ENCODE measurements at places on chromosomes 1 and 21.

- no peak for DNase-seq
These were observed 26.2 kb upstream of the C1orf105 start for GRCh38 chr1:172394141-172394751.

- no peak for DNase-seq
These were observed 394.3 kb downstream of the KCNH1 start for GRCh38 chr1:210739627-210740026.

- no peak for DNase-seq
These were observed 26.1 kb upstream of the ZNF496 start for GRCh38 chr1:247357781-247358211.

DNA sequence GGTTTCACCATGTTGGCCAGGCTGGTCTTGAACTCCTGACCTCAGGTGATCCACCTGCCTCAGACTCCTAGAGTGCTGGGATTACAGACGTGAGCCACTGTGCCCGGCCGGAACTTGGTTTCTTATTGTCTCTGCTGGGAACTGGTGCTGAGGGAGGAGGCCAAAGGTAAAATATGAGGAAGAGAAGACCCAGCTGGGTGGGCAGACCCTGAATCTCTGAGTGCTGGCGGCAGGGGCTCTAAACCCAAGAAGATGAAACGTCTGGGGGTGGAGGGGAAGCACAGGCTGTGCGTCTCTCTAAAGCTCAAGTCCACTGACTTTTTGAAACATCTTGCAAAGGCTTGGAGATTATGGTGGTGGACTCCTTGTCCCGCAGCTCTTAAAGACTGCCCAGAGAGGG, 82.0 kb upstream of the TLR5 start:
- no peak for DNase-seq

- no peak for DNase-seq
These were observed 44.0 kb downstream of the ETS2 start for GRCh38 chr21:38849776-38850175.

DNA sequence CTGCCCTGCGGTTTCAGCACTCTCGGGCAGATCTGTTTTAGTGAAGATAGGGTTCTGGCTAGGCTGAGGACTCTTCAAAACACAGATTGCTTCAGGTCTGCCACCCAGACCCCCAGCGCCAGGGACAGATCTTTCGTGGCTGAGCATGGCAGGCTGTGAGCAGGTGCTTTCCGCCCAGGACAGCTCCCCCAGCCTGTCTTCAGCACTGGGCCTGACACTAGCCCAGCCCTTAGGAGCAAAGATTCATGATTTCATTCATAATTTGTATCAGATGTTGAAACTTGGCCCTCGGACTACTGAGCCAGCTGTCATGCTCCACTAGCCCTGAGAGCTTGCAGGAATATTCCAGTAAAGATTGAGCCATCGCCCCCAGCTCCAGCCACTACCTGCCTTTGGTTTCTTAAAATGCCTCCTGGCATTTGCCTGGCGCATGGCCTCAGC, 5.9 kb downstream of the ADPRS start:
- DNase-seq, result no peak

- no peak for DNase-seq
These were observed 99.7 kb upstream of the IRF2BP2 start for GRCh38 chr1:234709473-234710228.

GRCh38 chr1:67888216-67889106, 55.2 kb upstream of the GNG12 start:
- DNase-seq, result no peak

DNA sequence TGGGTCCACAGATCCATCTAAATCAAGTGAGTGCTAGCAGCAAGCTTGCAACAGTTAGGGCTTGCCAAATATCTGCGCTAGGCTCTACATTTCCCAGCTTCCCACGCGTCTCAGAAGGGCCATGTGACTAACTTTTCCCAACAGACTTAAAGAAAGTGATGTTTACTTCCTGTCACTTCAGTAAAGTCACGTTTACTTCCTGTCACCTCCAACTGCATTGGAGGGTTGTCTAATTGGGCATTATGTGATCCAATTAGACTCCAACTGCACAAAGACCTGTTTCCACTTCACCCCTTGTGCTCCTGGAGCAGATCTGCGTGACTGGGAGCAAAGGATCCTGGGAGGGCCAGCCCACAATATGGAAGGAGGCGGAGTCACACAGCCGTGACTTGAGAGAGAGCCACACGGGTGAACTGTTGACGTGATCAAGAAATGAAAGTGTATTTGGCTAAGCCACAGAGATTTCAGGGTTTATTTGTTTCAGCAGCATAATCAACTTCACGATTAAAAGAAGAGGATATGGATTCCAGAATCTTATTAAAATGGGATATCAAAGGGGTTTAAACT, 77.7 kb downstream of the CYYR1 start:
- no peak for DNase-seq

DNA sequence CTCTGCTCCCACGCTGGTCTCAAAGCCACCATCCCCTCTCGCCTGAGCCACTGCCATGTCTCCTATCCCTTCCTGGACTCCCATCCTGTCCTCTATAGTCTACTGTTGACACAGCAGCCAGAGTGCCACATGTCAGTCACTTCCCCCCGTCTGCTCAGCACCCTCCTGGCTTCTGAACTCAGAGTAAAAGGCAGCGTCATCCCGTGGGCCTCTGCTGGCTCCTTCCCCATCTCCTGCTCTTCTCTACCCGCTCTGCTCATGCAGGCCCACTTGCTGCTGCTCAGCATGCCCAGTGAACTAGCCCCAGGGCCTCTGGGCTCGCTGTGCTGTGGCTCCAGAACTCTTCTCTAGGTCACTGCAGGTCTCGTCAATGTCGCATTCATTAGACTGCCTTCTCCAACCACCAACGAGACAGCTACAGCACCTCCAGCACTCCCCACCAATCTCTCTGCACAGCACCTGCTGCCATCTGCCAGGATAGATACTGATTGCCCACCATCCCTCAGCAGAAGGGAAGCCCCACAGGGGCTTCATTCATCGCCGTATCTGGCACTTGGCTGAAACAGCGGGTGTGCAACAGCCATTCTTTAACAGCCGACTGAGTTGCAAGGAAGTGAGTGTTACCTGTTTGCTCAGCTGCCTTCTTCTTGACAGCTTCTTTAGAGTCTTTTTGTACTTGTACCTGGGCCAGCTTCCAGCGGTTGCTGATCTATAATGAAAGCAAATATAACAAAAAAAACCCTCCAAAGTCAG, 11.8 kb upstream of the SRM start:
- DNase-seq, result no peak

- no peak for DNase-seq
These were observed 20.2 kb downstream of the PANK4 start for GRCh38 chr1:2506007-2506860.

DNA sequence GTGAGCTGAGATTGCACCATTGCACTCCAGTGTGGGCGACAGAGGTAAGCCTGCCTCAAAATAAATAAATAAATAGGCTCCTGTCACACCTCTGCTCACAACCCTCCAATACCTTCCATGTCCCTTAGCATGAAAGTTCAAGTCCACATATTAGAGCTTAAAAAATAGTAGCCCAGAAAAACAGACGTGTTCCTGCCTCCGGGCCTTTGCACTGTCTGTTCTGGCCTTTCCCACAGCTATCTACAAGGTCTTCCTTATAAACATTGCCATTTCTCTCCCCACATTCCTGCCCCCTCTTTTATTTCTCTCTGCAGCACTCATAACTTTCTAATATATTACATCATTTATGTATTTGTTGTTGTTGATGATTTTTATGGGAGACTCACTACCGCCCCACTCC, 85.6 kb upstream of the CASZ1 start:
- no peak for DNase-seq

- no peak for DNase-seq
These were observed 4.6 kb upstream of the ETS2 start for GRCh38 chr21:38800924-38801744.

- no peak for DNase-seq
These were observed 15.6 kb downstream of the TPM3 start for GRCh38 chr1:154176337-154176736.

DNA sequence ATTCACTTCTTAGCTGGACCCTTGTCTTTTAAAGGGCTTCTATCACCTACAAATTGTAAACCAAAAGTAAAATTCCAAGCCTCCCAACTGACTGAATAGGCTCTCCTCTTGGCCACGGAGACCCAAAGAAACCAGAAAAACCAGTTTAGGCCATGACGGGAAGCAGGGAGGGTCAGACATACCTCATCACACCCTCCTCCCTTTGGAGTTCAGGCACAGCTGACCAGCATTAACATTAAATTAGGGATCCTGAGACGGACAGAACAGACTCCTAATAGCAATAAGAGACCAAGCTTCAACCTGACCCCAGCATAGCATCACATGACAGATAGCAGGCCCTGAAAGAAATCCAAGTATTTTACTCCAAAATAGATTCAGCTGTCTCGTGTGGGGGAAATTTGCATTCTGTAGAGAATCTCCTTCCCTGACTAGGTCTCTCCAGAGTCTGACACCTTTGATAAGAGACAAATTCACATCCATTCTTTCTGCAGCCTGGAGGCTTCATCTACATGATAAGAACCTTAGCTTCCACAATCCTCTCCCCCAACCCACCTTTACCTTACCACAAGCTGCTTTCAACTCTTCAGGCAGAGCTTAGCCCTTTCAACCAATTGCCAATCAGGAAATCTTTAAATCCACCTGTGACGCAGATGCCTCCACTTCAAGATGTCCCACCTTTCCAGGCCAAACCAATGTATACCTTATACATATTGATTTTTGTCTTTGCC, 177.1 kb upstream of the RAB4A start:
- DNase-seq, result no peak

DNA sequence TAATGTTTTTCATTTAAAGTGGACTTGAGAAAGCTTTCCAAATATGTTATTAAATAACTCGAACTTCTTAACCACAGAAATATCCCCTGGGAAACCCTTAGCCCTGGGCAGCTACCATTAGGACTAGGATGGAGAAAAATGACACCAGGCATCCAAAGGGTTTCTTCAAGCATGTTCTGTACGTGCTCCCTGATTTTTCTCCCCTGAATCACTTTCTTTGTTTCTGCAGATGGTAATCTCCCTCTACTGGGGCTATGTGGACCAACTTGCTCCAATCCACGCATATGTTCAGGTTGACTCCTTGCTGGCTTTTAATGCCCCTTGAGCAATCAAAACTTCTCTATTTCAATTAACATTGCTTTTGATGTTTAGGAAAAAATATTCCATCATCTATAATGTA, 312.7 kb upstream of the C1orf87 start:
- no peak for DNase-seq

GRCh38 chr21:33070998-33071769, 1.2 kb downstream of the OLIG1 start:
- DNase-seq, result no peak
